Stimulated activated CD8-positive, alpha-beta memory T cell treated with anti-CD3 and anti-CD28 coated beads, Interleukin-7, amount 100 ng/mL, for 1 hour (primary cell): ENCODE measurements at places on chromosomes 16 and 17.

DNA sequence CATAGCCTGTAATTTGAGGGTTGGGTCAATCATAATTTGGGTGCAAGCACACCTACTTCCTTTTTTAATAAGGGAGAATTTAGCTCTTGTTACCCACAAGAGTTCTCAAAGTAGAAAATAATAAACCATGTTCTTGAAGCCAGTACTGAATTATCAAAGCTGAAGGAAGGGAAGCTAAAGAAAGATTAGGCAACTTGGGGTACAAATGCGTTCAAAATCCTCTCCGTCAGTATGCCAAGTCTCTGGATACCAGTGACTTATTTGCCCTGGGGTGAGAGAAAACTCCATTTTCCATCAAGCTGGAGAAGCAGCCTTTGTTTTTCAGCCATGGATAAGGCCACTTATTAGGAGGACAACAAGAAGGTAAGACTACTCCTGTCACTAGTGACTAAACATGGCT lies 23.5 kb upstream of the DHRS13 start:
- no peak for DNase-seq

- no peak for DNase-seq
These were observed 9.8 kb upstream of the CD300E start for GRCh38 chr17:74633326-74633725.

DNA sequence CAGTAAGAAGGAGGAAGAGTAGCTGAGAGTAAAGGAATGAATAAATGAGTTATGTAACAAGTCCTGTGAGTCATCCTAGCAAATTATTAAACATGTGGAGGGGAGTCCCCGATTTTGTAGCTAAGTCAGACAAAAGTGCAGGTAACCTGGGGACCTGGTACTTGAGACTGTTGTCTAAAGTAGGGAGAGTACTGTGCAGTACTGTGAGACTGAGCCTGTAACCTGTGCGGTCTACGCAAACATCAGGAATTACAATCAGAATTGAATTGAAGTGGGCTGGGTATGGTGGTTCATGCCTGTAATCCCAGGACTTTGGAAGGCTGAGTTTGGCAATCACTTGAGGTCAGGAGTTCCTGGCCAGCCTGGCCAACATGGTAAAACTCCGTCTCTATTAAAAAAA lies 35.7 kb downstream of the IKZF3 start:
- no peak for DNase-seq

DNA sequence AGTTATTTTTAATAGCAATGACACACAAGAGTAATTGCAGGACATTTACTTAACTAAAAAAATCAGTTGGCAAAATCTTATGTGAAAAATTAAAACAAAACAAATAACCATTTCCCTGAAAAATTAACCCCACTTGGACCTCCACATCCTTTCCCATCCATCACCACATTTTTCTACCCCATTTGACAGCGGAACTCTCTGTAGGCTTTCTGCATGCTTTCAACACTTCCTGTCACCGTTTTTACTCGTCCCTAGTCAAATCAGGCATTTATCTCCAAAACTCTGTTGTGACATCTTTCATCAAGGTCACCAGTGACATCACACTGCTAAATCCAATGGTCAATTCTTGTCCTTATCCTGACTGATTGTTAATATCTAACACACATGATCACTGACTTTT lies 27.5 kb downstream of the KCNJ16 start:
- DNase-seq = no peak

- DNase-seq = no peak
These were observed 188.2 kb upstream of the ANKFN1 start for GRCh38 chr17:55965051-55965450.

- DNase-seq = no peak
These were observed 206.4 kb downstream of the CEP112 start for GRCh38 chr17:65985571-65985970.
